G401 (cell line): ENCODE measurements at places on chromosomes 2 and 18. TPM values are rescaled to one million over a fixed set of nuclear protein-coding genes. Genes with fewer than 3 reads are reported as not detected.

Gene ZNF2
- total RNA-seq, result 4.5 and 6.9 TPM in 2 replicates

DNA sequence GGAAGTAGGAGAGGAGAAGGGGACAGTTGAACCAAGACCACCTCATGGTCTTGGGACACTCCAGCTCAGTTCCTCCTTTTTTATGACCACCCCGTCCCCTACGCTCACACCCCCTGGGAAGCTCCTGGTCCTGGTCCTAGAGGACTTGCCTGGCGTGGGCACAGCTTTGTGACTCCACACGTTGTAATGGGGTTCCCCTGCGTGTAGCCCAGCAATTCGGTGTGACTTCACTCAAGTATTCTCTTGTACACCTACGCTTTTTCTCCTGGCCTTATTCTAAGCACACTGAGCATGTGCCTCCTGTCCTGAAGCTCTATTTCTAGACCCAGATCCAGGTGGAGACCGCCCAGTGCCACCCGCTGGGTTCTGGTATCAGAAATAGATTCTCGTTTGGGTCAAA is 36.1 kb upstream of the B3GNT7 start:
- DNase-seq, result no peak

DNA sequence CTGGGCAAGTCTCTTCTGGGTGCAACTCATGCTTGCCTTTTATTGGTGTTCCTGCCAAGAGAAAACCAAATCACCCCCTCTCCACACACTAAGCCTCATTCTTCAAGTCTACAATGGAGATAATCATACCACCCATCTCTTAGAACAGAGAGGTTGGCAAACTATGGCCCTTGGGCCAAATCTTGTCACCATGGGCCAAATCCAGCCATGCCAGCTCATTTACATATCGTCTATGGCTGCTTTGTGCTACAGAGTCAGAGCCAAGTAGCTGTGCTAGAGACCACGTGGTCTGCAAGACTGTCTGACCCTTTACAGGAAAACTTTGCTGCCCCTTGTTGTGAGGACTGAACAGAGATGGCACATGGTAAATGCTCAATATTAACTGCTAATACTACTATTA is 270.3 kb upstream of the PARD3B start:
- DNase-seq, result peak; percentile 30

- DNase-seq, result no peak
Observed at GRCh38 chr2:194327196-194327888, 1329.7 kb upstream of the SLC39A10 start.

Gene CNDP1
- total RNA-seq, result not detected in 2 replicates

Gene C1QL2
- total RNA-seq, result not detected in 2 replicates

Gene STAT4
- total RNA-seq, result not detected in 2 replicates

DNA sequence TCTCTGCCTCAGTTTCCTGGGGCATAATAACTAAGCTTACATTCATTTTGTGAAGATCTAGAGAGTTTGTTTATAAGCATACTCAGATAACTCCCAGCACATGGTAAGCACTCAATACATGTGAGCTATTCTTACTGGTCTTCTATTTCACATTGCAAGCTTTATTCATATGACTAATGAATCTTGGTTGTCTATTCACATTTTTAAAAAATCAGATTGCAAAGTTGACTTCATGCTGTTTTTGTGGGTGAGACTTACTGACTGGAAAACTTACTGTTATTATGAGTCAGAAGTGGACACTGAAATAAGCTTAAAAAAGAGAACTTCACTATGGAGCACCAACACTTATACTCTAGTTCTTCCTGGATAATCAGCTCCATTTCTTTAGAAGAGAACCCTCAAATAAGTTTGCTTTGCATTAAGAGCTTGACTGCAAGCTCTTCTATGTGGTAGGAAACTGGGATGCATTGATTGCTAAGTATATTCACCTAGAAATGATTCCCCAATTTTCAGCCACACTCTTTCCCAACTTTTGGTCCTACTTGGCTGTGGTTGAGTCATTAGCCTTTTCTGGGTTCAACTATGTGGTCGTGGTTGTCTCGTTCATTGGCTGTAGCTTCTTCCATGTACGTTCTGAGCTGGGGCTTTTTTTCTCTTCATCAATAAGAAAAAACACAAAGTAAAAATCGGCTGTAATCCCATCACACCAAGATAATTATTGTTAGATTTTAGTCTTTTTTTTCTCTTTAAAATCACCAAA is 29.5 kb upstream of the RBMS1 start:
- no peak for DNase-seq

- peak; percentile 88 for DNase-seq
Observed at GRCh38 chr2:190627448-190628412, 21.2 kb upstream of the NAB1 start.

Gene INPP4A
- total RNA-seq, result 11.3 and 15.2 TPM in 2 replicates

DNA sequence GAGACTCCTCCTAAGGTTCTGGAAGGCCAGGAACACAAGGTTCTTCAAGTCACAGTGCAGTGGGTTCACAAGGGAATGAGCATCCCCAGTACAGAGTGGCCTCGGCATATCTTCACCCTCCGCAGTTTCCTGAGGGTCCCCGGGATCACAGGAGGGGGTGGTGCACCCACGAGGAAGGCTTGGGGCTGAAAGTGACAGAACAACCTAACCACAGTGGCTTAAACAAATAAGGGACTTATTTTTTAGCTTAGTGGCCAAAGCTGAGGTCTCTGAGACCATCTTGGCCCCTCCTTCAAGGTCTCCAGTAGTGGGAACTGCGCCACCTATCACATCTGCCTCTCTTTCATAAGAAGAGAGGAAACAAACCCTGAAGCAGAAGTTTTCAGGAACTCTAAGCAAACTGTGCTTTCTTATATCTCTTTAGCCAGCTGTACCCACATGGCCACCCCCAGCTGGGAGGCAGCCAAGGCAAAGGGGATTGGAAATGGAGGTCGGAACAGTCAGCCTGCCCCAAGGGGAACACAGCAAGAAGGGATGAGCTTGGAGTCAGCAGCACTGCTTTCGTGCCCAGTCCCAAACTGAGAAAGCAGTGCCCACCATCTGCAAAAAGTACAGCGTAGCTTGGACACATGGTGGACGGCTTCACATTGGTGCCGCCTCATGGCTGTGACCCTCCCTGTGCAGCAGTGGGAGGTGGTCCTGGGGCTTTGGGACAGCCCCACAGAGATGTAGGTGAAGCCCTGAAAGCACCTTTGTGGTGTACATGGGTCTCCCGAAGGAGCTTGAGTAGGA is 260.0 kb upstream of the ID2 start:
- DNase-seq, result no peak

DNA sequence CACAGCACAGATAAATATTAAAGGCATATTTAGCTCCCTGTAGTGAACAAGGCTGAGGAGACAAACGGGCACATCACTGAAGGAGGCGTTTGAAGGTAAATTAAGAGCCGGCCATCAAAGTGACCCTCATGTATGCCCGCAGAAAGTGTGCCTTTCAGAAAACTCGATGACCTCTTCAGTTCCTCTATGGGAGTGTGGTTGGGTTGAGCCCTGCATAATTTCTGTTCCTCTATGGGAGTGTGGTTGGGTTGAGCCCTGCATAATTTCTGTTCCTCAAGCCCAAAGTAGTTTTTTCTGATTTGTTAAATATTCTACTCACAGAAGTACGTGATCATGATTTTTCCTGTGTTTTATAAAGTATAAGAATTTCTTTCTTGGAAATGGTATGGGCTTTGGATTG is 568.5 kb downstream of the TSN start:
- no peak for DNase-seq

Gene BOLL
- not detected in 2 replicates for total RNA-seq

Gene RAB17
- total RNA-seq, result not detected in 2 replicates

GRCh38 chr18:42850174-42851083 is 265.1 kb downstream of the RIT2 start:
- DNase-seq, result no peak

DNA sequence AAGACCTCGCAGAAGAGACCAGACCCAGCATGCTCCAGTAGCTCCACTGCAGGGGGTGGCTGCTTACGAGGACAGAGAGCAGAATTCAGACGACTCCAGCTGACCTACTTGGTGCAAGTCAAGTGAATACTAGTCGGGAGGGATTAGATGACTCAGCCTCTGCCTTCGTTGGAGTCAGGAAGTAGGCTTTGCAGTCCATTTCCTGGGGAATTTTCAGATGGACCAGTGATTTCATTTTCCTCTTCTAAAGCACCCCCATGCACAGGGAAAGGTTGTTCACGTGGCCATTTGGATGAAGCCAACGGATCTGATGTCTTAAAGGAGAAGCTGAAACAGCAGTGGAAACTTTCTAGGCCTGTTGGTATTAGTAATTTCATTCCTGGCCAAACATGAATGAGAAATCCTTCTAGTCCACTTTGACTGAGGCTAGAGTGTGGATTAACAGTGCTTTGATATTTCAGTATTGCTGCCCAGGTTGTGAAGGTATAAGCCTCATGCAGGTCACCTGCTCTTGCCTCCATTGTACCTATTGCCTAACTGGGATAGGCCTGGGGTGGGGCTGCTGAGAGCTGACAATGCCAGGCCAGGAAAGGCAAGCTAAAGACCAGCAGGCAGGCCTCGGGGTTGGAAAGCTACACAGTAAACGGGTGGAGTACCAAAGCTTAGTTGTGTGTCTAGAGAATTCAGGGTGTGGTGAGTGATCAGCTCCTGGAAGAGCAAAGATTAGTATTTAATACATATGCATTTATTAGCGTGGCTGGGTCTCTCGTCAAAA is 117.6 kb upstream of the FOSL2 start:
- DNase-seq, result peak; percentile 29

DNA sequence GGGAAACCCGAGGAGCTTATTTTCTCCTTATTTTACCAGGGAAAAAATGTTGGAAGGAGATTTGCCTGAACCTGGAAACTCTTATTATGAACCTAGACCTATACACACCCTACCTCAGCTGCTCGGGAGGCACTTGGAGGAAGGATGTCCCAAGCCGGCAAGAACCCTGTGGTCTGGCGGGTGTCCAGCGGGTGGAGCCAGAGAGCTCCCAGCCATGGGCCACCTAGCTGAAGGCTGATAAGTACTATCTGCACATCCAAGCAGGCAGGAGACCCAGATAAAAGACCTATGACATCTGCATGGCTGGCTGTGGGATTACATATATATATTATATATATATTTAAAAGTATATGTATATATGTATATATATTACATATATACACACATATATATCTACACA is 1.1 kb upstream of the SLC14A1 start:
- DNase-seq, result peak; percentile 39

- peak; percentile 20 for DNase-seq
Observed at GRCh38 chr2:23745726-23746105, 181.2 kb downstream of the ATAD2B start.

Gene UGT1A1
- not detected in 2 replicates for total RNA-seq

DNA sequence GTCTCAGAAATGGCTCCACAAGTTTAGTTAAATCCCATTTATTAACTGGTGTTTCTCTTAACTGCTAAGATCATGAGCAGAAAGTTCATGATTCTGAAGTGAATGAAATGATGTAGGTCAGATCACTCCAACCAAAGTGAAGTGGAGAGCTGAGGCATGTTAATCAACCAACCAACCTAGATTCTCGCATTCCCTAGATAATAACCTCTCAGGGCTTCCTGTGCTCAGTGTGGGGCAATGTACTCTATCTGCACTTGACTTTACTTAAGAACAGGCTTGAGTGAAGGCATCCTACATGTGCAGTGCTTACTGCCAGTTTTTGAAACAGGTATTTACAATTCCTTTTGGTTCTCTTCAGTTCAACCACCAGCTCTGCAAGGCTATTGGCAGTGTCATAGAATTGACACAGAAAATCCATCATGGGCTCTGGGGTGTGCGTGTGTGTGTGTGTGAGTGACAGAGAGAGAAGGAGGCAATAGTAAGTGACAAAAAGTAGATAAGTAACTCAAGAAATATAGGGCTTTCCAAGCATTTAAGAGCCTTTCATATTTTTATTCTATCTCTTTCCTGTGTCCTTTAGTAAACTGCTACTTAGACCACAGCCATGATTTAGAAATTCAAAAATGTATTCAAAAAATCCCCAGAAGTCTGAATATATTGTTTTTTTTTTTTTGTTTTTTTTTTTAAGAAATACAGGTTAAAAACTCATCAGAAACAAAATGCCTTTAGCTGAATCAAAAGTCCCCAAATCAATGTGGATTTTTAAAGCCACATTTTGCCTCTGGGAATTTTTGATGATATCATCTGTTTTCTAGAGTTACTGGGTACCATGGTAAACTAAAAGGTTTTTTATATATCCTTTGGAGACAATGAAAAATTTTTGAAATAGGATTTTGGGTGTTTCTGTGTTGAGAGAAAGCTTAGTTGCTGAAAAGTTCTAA is 28.6 kb downstream of the DOCK10 start:
- no peak for DNase-seq

Gene ZNF638
- 94.2 and 106 TPM in 2 replicates for total RNA-seq

DNA sequence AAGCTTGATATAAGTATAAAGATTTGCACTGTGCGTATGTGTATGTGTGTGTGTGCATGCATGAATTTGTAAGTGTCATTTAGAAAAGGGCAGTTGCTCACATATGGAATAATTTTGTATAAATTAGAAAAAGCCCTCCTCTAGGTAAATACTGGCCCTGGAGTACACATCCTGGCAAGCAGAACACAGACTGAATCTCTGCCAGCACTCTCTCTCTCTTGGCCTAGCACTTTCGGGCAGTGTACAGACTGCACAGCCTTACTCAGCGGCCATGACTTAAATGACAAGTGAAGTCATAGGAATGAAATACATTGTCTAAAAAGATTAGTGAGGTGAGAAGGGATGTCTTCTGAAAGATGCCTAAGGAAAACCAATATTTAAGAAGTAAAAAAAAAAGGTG is 214.1 kb downstream of the RDH14 start:
- peak; percentile 30 for DNase-seq

- no peak for DNase-seq
Observed at GRCh38 chr2:196242131-196242620, 70.8 kb upstream of the STK17B start.

- no peak for DNase-seq
Observed at GRCh38 chr2:163655667-163656066, 80.1 kb downstream of the FIGN start.
